ENCODE measurements at places on chromosomes 16 and 17.

- no peak for DNase-seq
These were observed 18.7 kb upstream of the EVI2A start for GRCh38 chr17:31339906-31340661.

- no peak for DNase-seq
These were observed 11.2 kb downstream of the ENPP7 start for GRCh38 chr17:79741751-79742588.

- no peak for DNase-seq
These were observed 17.0 kb downstream of the FAM117A start for GRCh38 chr17:49746791-49747490.

- DNase-seq, result no peak
These were observed 17.8 kb downstream of the HNF1B start for GRCh38 chr17:37726891-37727675.

DNA sequence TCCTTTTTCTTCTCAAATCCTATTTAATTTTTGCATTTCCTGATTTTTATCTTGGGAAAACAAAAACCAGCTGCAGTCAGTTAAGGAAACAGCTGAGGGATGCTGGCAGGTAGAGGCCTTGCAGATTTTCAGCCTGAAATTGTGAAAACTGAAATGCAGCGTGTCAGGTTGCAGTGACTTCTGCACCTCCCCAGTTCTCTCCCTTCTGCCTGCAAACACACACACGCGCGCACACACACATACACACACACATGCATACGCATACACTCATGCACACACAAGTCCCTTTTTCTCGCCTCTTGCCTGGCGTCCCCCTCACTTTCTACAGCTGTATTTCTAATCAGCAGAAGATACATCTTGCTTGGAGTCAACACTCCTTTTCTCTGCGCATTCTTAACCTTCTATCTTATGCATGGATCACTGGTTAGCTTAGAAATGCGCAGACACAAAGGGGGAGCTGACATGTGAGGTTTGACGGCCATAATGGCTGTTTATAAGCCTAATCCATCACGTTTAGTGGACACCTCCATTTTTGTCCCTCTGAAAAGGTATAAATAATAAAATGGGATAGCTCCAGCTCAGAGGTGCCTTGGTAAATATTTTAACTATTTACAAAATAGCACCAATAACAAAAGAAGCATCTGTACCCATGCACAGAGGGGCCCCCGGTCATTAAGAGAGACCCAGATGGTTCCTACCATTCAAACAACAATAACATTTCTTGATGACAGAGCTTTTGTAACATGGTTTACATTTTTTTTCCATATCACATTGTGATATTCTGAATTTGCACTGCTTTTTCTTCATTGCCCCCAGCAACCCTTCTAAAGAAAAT lies 392.1 kb upstream of the SALL1 start:
- DNase-seq, result no peak

DNA sequence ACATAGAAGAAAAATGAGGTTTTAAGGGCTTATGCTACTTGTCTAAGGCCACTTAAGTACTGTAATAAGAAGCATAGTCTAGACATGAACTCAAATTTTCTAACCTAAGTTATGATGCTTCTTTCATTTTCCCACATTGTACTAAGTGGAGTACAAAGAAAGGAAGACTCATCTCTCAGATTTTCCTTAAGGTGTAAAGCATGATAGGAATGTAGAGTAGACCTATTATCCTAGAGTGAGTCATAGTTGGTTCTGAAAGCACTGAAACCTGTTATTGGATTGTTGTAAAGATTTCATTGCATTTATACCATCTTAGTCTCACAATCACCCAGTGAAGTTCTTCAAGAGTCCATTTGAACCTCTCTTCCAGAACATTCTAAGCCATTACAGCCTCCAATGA lies 343.8 kb downstream of the TOX3 start:
- DNase-seq, result no peak

GRCh38 chr17:71118039-71118438 lies 948.7 kb downstream of the KCNJ2 start:
- no peak for DNase-seq

- DNase-seq, result no peak
These were observed 12.2 kb upstream of the CPD start for GRCh38 chr17:30366536-30366935.

DNA sequence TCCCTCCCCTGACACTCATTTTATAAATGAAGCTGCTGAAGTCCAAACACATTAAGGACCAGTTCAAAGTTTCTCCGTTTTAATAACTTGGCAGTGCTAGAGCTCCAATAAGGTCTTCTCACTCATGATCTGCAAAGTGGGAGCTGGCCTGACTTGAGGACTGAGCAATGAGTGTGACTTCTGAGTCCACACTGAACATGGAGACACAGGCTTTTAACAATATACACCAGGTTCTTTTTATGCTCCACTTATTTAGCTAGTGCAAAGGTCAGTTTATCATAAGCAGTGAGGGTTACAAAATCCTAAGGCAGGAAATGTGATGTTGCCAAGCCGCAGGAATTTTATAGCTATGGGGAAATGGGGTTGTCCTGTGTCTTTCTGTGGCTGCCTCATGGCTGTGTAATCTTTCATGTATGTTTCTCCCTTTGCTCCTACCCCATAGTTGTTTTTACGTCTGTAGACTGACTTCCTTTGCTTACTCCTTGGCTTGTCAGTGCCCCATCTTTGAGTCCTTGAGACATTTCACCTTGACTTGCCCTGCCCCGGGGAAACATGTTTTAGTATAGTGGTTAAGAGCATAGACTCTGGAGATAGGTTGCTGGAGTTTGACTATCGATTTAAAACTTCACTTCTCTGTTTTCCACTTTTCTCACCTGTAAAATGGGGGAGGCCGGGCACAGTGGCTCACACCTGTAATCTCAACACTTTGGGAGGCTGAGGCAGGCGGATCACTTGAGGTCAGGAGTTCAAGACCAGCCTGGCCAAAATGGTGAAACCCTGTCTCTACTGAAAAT lies 12.2 kb upstream of the MMD start:
- peak; percentile 71 for DNase-seq

GRCh38 chr17:53319947-53320346 lies 502.8 kb upstream of the KIF2B start:
- no peak for DNase-seq
